Retinal pigment epithelial cell (primary cell): ENCODE measurements at places on chromosomes 11 and 22.

GRCh38 chr22:31104869-31105268, 2.5 kb downstream of the SELENOM start:
- no peak for DNase-seq

DNA sequence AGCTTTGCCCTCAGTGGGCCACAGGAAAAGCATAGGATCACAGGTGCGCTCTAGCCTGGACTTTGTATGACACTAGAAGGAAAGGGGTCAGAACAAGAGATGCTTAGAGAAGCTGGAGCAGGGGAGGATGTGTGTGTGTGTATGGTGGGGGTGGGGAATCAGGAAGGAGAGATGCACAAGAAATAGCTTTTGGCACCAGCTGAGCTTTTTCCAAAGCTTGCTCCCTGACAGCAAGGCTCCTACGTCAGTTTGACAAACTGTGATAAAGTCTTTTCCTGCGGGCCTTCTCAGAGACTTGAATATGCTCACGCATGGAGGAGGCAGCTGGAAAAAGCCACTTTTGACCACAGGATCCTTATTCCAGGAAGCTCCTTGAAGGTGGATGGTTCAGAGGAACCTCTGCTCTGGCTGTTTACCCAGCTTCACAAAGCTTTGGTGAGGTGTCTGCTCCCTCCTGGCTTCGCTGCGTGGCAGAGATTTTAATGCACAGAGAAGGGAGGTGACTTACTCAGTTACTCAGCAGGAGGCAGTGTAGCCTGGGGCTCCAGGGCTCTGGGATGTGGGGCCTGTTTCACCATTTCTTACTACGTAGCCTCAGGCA, 3.9 kb downstream of the CDC42EP1 start:
- DNase-seq = no peak

DNA sequence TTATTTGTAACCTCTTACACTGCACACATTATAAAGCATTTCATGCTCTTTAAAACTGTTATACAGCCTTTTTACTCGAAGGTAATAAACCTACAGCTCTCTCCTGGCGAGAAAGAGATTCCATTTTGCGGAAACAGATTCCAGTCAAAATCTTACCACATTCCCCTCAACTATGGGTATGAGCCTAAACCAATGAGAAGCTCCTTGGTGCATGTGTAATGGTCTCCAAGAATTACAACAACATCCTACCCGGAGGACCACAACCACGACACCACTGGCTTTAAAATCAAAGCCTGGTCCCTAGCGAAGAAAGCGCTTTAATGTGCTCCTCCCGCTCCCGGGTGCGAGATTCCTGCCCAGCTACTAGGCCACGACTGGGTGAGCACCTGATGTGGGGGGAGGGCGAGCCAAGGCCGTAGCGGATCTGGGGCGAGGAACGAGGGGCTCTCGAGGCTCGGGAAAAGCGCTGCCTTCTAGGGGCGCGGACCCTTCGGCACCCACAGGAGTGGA, 821 bp downstream of the CELF1 start:
- no peak for DNase-seq

- DNase-seq = no peak
Observed at GRCh38 chr11:76162336-76163288, 43.7 kb downstream of the WNT11 start.

GRCh38 chr22:46577368-46578249, 40.2 kb upstream of the CELSR1 start:
- no peak for DNase-seq

GRCh38 chr11:94010136-94010535, 11.0 kb upstream of the HEPHL1 start:
- DNase-seq = no peak

DNA sequence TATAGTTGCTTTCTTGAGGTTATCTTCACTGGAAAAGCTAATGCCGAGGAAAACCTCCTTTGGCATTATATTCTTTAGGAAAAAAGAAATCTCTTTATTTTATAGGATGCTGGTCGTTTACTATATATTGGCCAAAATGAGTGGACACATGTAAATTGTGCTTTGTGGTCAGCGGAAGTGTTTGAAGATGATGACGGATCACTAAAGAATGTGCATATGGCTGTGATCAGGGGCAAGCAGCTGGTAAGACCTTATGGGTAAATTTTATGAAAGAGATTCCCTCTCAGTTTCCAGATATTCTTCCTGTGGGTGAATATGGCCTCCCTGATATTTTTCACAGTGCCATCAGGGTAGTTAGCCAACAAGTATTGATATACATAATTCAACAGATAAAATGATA, 29.4 kb upstream of the TTC36 start:
- DNase-seq = peak; percentile 15

DNA sequence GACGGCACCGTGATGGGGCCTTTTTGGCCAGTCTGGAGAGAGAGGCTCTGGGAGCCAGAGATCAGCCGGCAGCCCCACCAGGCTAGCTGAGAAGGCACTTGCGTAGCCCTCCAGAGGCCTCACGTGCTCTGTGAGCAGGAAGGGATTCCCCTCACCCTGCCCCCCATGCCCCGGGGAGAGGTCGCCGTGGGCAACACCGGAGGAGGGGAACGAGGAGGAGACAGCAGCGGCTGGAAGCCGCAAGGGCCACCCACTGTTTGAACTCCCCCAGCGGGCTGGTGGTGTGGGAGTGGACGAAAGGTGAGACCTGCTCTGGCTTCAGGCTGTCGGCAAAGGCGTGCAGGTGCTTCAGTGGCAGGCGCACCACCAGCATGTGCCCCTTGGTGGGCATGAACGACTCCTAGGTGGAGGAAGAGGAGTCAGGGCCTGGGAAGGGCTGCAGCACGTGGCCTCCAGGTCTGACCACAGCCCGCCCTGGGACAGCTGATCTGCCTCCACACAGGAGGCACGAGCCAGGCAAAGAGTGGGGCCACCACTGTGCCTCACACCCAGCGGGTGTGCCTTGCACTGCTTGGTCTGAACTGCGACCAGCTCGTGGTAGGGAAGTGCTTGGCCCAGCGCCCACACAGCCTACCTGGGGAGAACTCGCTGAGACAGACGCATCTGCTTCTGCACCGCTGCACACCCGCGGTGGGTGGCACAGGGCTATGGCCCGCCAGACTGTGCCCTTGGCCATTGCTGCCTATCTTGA, 99.9 kb downstream of the MED15 start:
- no peak for DNase-seq

GRCh38 chr11:73428227-73428626, 52.0 kb downstream of the RELT start:
- DNase-seq = no peak

DNA sequence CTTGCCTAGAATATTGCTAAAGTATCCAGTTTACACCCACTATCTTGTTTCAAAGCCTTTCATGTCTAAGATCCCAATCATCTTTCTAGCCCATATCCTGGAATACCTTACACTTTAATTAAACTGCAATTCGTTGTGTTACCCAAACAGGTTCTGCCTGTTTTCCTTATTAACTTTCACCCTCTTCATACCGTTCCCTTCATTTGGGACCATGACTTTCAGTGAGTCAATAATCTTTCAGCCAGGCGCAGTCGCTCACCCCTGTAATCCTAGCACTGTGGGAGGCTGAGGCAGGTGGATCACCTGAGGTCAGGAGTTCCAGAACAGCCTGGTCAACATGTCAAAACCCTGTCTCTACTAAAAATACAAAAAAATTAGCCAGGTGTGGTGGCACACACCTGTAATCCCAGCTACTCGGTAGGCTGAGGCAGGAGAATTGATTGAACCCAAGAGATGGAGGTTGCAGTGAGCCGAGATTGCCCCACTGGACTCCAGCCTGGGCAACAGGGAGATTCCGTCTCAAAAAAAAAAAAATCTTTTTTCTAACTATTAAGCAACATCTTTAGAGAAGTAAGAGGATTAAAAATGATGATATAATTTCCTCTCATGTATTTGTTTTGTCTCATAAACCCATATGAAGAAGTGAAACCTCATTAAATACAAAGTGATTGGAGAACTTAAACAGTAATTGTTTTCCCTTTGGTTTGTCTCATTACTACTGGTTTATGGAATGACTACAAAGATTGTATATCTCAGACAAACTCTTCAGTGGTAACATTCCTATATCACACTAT, 20.7 kb downstream of the DMC1 start:
- no peak for DNase-seq

DNA sequence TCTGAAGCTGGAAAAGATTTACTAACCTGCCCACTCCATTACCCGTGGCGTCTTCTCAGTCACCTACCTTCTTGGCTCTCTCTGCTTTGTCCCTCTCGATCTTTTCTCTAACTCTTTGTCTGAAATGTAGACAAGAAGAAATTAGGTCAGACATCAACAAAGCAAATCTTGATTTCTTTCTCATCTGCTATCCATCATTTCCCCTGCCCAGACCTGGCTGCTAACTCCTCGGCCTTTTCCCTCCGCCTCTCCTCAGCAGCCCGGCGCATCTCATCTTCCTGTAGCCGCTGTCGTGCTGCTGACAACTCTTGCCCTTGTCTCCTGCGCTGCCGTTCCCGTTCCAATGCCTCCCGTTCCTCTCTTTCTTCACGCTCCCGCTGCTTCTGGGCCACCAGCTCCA, 1.2 kb downstream of the UBXN1 start:
- DNase-seq = no peak

DNA sequence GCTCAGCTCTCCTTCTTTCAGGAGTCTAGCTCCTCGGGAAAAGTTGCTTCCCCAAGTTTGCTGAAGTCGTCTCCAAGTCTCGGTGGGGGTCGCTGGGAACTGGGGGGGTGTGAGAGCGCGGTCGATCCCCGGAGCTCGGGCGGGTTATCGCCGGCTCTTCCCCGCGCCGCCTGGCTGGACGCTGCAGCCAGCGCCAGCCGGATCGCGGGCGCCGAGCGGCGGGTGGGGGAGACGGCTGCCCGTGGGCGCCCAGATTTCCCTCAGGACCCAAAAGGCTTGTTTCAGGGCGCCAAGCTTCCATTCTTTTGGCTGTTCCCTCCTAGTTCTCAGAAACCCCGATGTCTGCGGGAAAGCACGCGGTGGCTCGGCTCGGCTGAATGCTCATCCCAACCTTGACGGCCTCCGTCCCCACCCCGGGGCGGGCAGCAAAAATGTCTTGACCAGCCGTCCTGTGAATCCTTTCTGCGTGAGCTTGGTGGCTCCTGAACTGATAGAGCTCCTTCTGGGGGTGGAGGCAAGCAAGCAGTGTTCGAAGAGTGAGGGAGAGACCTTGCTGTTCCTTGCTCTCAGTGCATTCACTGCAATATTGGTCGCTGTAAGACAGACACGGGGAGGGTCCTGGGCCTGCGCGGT, 1.7 kb downstream of the ZBTB16 start:
- no peak for DNase-seq

- DNase-seq = no peak
Observed at GRCh38 chr11:13276454-13276831, 1.1 kb upstream of the BMAL1 start.

DNA sequence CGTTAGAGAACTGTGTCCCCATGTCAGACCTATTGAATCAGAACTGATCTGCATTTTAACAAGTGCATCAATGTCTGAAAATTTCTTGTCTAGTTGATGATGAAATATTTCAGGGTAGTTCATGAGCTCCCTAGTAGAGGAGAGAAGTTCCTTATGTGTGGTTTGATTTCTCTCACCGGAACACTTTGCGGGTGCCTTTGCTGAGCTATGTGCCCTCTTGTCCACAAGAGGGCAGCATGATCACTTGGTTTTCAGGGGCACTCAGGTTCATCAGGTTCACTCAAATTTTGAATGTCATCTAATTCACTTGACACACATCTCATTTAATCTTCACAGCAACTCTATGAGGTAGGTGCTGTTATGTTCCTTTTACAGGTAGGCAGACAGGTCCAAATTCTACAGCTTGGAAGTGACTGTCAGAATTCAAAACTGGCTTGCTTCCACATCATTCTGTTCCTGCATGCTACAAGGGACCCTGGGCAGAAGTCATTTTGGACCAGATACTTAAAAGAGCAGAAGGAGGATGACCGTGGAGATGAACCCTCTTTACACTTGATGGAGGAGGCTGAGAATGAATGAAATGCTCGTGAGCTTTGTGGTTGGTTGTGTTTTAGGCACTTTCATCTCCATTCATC, 55.6 kb downstream of the P4HA3 start:
- DNase-seq = no peak

DNA sequence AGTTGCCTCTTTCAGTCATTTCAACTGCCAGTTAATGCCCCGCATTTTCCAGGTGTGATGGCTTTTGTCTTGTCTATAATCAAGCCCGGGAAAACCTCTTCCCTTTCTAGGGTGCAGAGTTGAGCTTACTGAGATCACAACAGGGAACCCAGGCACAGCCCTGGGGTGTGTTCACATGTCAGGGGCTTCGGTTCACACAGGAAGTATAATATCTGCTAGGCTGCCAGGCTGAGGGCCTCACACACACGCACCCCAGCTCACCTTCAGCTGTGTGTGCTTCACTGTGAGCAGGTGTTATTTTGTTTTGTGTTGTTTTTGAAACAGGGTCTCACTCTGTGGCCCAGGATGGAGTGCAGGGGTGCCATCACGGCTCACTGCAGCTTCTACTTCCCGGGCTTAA, 9.7 kb upstream of the SOX10 start:
- no peak for DNase-seq

GRCh38 chr22:40026641-40027040, 31.9 kb downstream of the FAM83F start:
- DNase-seq = no peak

DNA sequence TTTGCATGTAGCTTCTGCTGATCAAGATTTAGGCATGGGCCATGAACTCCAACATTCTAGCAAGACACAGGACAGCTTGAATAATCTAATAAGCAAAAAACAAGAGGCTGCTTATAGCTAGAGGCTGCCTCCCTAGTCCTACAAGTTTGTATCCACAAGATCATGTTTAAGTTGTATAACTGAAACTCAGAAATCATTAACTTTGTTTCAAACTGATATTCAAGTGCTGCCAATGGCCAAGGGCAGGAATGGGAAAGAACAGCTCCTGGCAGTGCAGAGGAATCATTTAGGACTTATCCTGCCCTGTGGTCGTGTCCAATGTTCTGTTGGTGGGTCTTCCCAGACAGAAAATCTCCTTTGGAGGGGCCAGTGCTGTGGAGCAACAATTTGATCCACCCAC, 209.6 kb upstream of the DDI1 start:
- no peak for DNase-seq

DNA sequence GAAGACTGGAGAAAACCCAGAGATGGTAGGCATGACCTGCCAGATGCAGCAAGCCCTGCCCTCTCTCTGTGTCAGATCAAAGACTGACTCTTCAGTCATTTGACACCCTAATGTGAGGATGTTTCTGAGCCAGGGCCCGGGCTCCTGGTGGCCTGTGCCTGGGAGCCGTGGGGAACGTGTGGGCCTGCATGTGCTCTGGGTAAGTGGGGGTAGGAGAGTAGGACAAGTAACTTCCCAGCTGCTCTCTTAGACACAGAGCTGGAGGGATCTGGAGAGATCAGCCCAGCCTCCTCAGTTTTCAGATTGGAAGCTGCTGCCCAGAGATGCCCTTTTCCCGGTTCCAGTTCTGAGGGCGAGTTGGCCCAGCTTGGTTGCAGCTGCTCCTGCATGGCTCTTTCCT, 110.8 kb downstream of the TEAD1 start:
- no peak for DNase-seq

DNA sequence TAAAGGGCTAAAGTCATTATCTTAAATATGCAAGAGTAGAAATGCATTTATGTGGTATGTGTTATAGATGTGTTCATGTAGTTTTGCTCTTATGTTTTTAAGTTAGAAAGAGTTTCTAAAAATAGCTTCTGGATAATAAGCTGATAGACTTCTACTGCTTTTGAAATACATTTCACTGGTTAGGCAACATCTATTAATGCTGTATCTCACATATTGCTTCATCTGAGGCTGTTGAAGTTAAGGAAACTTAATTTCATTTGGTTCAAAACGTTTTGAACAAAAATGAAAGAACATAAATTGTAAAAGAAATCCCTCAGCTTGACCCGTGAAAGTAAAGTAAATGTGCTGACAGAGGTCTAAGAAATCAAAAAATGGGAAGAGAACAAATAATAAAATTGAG, 164.0 kb upstream of the CTSC start:
- no peak for DNase-seq

- DNase-seq = no peak
Observed at GRCh38 chr11:122190768-122191167, 74.8 kb upstream of the BLID start.
